OCI-LY7 (cell line): ENCODE measurements at places on chromosomes 6 and 20.

GRCh38 chr6:133183691-133184090 is 57.5 kb upstream of the EYA4 start:
- DNase-seq = no peak

- no peak for DNase-seq
These were observed 54.8 kb downstream of the PLG start for GRCh38 chr6:160756871-160757270.

DNA sequence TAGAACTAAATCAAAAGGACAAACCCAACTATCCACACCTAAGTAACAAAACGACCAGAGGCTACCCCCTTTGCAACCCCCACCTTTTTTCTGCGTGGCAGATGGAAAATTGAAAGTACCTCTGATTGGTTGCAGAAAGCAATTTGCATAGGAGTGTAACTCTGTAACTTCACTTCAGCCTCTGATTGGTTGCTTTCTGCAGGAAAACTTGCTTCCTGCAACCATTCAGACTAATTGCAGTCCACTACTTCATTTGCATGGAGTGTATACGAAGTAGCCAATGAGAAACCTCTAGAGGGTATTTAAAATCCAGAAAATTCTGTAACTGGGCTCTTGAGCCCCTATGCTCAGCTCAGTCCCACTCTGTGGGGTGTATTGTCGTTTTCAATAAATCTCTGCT is 129.1 kb upstream of the OLIG3 start:
- no peak for DNase-seq

GRCh38 chr6:142537612-142538478 is 236.0 kb downstream of the ADGRG6 start:
- peak; percentile 29 for DNase-seq

- DNase-seq = no peak
These were observed 44.9 kb upstream of the FAM83B start for GRCh38 chr6:54801669-54802068.

- DNase-seq = no peak
These were observed 313.2 kb upstream of the JARID2 start for GRCh38 chr6:14932485-14933182.

DNA sequence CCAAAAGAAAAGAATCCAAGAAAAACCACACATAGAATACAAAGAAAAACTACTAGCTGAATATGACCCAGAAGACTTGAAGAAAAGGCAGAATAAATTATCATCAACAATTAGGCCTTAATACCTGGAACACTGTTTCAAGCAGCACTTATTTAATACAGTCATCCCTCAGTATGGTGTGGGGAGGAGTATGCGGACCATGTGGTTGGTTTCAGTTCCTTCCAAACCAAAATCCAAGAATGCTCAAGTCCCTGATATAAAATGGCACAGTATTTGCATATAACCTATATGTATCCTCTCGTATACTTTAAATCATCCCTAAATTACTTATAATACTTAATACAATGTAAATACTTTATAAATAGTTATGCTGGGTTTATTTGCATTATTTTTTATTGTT is 16.1 kb downstream of the CDK19 start:
- no peak for DNase-seq

GRCh38 chr20:19241440-19241839 is 29.0 kb downstream of the SLC24A3 start:
- DNase-seq = no peak

DNA sequence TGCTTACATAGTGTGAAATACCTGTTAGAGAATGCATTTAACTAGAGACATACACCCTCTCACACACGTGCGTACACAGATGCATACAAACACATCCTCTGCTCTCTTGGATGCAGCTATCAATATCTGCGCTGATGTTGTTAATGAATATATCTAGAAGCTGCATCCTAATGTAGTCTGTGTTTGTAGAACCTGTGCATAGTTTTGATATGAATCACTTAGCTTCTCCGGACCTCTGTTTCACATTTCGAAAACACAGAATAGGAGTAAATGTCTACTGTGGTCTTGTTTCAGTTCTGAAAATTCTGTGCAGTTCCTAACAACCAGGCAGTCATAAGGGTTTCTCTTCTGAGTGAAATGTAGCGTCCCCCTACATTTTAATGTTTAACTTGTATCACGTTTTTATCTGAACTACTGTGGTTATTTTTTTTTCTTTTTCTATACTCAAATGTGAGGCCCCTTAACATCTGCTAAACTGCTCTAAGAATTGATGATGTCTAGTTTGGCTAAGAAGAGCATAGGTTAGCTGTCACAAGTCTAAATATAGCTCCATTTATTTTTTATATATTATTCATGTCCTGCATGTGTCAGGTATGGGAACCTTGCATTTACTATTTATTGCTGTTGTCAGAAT is 254.5 kb downstream of the TMEM242 start:
- no peak for DNase-seq

GRCh38 chr6:81802356-81802755 is 49.9 kb upstream of the TENT5A start:
- no peak for DNase-seq

GRCh38 chr6:84082689-84083265 is 49.2 kb downstream of the MRAP2 start:
- DNase-seq = no peak

DNA sequence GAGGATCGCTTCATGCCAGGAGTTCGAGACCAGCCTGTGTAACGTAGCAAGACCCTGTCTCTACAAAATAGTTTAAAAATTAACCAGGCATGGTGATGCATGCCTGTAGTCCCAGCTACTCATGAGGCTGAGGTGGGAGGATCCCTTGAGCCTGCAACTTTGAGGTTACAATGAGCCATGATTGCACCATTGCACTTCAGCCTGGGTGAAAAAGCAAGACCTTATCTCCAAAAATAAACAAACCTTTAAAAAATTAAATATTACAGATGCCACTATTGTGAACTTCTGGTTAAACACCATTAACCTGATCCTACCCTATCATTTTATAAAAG is 116.8 kb downstream of the ARHGAP18 start:
- no peak for DNase-seq

DNA sequence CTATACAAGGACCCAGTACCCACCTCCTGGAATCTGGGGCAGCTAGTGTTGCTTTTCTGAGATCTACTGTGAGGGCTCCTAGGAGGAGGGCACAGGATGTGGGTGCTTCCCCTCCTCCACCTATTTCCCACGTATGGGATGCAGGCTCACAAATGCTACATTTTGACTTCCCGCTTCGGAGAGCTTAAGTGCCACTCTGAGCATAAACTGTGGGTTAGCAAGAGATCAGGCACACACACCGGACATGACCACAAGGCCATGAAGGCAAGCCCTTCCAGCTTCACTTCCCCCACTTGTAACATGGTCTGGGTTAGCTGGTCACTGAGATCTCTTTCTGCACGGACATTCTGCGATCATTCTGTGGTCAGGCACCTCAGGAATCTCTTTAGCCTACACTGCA is 15.7 kb upstream of the TGM3 start:
- no peak for DNase-seq

DNA sequence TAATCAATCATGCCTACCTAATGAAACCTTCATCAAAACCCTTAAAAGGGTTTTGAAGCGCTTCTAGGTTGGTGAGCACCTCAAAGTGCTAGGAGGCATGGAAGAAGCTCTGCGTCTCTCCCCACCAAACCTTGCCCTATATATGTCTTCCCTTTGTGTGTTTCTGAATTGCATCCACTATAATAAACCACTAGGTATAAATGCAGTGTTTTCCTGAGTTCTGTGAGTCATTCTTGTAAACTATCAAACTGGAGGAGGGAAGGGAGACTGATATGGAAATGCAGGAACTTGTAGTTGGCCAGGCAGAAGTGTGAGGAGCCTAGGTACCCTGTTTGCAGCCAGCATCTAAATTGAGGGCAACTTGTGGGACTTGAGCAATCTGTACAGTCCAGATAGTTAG is 698.8 kb downstream of the DOK5 start:
- no peak for DNase-seq

- DNase-seq = no peak
These were observed 62.6 kb upstream of the TMEM244 start for GRCh38 chr6:129923530-129924250.

- no peak for DNase-seq
These were observed 51.2 kb upstream of the GPR31 start for GRCh38 chr6:167208819-167209576.

GRCh38 chr6:16836144-16836981 is 75.1 kb upstream of the ATXN1 start:
- DNase-seq = no peak

DNA sequence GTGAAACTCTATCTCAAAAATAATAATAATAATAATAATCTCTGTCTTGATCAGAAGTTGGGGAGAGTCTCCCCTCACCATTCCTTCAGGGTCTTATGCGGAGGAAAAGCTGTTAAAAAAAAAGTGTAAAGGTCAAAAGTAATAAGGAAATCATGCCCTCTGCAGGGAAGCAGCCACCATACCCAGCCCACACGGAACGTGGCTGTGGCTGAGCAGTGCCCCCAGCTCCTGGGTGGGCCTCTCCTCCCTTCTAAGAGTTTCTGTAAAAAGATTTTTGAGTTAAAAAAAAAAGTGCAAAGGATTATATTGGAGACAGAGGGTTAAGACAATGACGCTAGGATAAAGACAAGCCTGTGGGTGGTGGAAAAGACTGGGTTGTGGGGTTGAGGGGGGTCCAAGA is 29.3 kb upstream of the ITCH start:
- DNase-seq = no peak

- no peak for DNase-seq
These were observed 157.2 kb downstream of the ANKRD60 start for GRCh38 chr20:58071298-58071697.

GRCh38 chr6:10801224-10801848 is 37.0 kb downstream of the MAK start:
- DNase-seq = peak; percentile 70

DNA sequence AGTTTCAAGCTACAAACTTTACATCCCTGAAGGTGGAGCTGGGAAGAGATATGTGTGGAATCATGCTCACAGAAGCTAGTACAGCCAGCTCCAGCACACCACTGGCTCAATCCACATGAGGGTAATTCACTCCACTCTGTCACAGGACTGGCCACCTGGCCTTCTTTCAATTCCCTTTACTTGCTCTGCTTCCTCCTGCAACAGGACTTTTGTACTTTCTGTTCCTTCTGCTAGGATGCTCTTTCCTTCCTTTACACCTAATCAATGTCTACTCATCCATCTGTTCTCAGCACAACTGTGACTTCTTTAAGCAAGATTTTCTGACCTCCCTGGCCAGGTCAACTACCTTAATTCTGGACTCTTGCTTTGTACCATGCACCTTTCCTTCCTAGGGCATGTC is 39.4 kb upstream of the MYB start:
- peak; percentile 63 for DNase-seq

GRCh38 chr20:43191946-43192863 is 2.5 kb upstream of the PTPRT start:
- DNase-seq = peak; percentile 18

DNA sequence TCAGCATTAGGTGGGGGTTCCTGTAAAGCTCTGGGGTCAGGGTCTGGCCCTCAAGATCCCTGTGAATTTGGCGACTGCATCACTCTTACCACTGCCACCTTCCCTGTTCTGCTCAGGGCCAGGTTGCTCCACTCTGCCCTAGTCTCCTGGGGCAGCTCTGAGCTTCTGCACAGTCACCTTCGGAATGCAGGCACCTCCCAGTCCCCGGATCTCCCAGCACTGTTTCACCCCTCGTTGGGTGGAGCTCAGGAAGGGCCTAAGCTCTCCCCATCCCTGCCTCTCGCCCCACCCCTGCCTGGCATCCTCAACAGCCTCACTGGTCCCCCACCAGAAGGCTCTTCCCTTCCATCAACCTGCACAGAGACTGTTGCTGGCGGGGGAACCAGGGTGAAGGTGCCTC is 46.2 kb downstream of the YTHDF1 start:
- DNase-seq = no peak

GRCh38 chr6:17015551-17016381 is 86.1 kb upstream of the STMND1 start:
- no peak for DNase-seq

GRCh38 chr20:24772667-24773066 is 176.4 kb upstream of the CST7 start:
- DNase-seq = no peak

DNA sequence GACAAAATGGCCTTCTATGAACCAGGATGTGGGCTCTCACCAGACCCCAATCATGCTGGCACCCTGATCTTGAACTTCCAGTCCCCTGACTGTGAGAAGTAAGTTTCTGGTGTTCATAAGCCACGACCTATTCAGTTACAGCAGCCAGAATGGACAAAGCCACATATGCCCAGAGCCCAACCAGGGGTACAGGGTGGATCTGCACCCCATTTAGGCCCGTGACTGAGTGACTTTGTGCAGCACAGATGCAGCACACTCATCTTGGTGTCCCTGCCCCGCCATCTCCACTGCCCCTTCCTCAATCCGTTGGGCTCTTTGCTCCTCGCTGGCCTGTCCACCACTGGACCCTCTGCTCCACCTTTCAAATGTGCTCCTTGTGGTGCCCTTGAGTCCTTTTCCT is 205.6 kb downstream of the QKI start:
- no peak for DNase-seq

GRCh38 chr20:10735195-10735949 is 61.6 kb upstream of the JAG1 start:
- no peak for DNase-seq

DNA sequence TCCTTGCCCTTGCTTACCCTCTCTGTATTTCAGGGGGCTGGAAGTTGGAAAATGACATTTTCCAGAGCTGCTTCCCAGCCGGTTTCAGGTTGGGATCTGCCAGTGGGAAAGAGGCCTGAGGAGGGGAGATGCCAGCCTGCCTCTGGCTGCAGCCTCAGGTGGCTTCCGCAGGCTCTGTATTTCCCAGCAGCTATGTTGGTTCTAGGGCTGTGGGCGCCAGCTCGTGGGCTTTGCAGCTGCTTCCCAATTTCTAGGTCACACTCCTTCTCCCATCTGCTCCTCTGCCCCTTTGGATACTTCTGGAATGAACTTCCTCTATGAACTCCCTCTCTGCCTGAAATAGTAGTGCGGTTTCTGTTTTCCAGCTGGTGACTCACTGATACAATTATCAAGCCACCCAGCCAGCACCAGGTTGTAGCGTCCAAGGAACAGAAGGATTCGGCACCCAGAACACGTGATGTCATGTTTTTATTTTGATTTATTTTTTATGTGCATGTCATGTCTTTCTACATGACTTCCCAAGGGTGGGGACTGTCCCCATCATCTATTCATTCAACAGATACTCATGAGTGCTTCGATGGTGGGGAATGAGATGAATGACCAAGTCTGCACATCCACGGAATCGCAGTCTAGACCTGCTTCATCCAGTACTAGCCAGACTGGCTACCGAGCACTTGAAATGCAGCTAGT is 38.0 kb downstream of the TGM2 start:
- DNase-seq = no peak

GRCh38 chr20:49699200-49699992 is 14.3 kb downstream of the B4GALT5 start:
- DNase-seq = no peak

- no peak for DNase-seq
These were observed 111.8 kb downstream of the MAP7 start for GRCh38 chr6:136438441-136438840.

DNA sequence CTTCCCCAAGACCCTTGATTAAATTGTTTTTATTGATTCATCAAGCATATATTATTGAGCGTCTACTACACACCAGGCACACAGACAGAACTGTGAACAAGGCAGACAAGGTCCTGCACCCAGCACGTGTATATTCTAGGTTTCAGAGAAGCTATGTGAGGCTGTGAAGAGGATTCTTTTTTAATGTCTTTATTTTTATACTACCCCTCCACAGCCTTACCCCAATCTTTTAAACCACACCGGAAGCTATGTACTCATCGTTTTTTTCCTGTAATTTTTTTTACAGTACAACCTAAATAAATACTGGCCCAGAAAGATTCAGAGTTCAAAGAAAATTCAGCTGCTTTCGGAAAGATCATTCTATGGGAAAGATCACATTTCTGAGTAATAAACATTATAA is 10.0 kb downstream of the SGK1 start:
- no peak for DNase-seq

GRCh38 chr6:99821164-99821563 is 172.9 kb downstream of the MCHR2 start:
- DNase-seq = no peak
